Stomach (tissue), 19 donors: ENCODE measurements at places on chromosomes 6 and 20.

DNA sequence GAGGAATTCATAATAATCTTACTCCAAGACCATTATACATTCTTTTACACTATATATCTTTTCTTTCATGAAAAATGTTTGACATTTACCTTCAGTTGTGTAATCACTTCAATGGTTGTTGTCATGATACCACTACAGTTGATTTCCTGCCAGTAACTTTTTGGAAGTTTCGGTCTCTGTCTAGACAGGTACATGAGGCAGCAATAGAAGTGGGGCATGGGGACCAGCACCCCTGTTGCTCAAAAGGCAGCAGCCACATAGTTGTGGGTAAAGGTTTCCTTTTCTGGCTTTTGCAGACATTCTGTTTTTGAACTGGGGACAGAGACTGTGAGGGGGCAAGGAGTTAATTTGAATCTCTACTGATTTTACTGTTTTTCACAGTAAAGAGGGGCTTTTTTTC, 14.1 kb downstream of the SAMD5 start:
- H3K27me3 ChIP-seq, result no peaks in the 10 kb centered on the region
- H3K4me1 ChIP-seq, result no peaks in the 10 kb centered on the region
- no peaks in the 10 kb centered on the region for H3K36me3 ChIP-seq
- H3K27ac ChIP-seq, result no peak overlapping the region
- DNase-seq, result no peak

DNA sequence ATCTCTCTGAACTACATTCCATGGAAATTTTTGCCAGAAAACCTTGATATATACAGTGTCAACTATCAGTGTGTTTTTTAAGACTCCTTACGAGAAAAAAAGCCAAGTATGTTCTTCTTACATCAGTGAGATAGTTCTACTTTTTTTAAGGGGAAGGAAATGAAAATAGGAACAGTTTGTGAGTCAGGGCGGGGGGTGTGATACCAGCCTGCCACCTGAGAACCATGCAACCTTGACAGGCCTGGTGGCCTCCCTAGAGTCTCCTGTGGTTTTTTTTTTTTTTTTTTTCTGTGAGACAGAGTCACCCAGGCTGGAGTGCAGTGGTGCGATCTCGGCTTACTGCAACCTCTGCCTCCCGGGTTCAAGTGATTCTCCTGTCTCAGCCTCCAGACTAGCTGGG, 96.3 kb upstream of the GCM1 start:
- H3K27ac ChIP-seq, result no peak overlapping the region
- H3K4me1 ChIP-seq, result no peaks in the 10 kb centered on the region
- H3K27me3 ChIP-seq, result no peaks in the 10 kb centered on the region
- no peaks in the 10 kb centered on the region for H3K36me3 ChIP-seq
- DNase-seq, result no peak

GRCh38 chr20:43306837-43307236, 117.1 kb upstream of the PTPRT start:
- DNase-seq, result peak; percentile 7
- no peaks in the 10 kb centered on the region for H3K27me3 ChIP-seq
- no peak overlapping the region for H3K27ac ChIP-seq
- H3K36me3 ChIP-seq, result no peaks in the 10 kb centered on the region
- no peaks in the 10 kb centered on the region for H3K4me1 ChIP-seq
- no peak overlapping the region for H3K4me3 ChIP-seq

DNA sequence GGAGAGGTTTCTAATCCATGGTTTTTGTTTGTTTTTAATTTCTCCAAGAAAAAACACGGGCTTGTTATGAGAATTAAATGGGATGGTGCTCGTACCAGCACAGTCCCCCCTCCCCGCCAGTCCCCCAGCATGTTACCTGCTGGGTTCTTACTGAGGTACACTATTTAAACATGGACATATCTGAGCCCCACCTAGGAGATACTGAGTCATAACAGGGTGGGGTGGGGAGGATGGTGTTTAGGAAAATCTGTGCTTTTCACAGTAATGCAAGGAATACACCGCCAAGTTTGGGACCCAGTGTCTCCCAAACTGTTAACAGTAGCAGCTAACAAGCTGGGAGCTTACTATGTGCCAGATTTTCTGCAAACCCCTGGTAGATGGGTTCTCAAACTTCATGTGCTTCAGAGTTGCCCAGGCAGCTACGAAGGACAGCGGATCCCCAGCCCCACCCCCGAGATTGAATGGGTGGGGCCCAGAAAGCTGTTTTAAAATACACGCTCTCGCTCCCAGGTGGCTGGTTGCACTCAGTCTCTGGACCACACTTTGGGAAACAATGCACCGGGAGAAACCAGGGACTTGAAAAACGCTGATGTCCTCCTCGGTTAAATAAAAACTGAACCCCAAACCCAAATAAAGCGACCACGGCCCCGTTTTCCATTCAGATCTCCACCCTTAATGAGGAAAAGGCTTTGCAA, 995 bp downstream of the ZFP64 start:
- H3K27ac ChIP-seq, result peak overlapping the region; percentile 93

- peak; percentile 58 for DNase-seq
- H3K4me3 ChIP-seq, result no peak overlapping the region
- H3K4me1 ChIP-seq, result peaks cover 8% of the 10 kb centered on the region
- H3K27me3 ChIP-seq, result no peaks in the 10 kb centered on the region
- peak overlapping the region; percentile 43 for H3K27ac ChIP-seq
These were observed 74.4 kb downstream of the NOL4L start for GRCh38 chr20:32510601-32511357.

- no peaks in the 10 kb centered on the region for H3K36me3 ChIP-seq
- H3K4me1 ChIP-seq, result no peaks in the 10 kb centered on the region
- DNase-seq, result no peak
- H3K27me3 ChIP-seq, result no peaks in the 10 kb centered on the region
These were observed 894.8 kb upstream of the FLRT3 start for GRCh38 chr20:15232243-15232642.

- H3K36me3 ChIP-seq, result peaks cover 14% of the 10 kb centered on the region
- H3K27me3 ChIP-seq, result no peaks in the 10 kb centered on the region
- no peak overlapping the region for H3K27ac ChIP-seq
- DNase-seq, result no peak
These were observed 57.9 kb downstream of the GJA10 start for GRCh38 chr6:89952105-89952671.

GRCh38 chr6:14804001-14804784, 441.7 kb upstream of the JARID2 start:
- no peak for DNase-seq
- no peak overlapping the region for H3K27ac ChIP-seq
- H3K27me3 ChIP-seq, result no peaks in the 10 kb centered on the region
